H1 (cell line): ENCODE measurements at places on chromosomes 13 and 19. TPM values are rescaled to one million over a fixed set of nuclear protein-coding genes. Genes with fewer than 3 reads are reported as not detected.

DNA sequence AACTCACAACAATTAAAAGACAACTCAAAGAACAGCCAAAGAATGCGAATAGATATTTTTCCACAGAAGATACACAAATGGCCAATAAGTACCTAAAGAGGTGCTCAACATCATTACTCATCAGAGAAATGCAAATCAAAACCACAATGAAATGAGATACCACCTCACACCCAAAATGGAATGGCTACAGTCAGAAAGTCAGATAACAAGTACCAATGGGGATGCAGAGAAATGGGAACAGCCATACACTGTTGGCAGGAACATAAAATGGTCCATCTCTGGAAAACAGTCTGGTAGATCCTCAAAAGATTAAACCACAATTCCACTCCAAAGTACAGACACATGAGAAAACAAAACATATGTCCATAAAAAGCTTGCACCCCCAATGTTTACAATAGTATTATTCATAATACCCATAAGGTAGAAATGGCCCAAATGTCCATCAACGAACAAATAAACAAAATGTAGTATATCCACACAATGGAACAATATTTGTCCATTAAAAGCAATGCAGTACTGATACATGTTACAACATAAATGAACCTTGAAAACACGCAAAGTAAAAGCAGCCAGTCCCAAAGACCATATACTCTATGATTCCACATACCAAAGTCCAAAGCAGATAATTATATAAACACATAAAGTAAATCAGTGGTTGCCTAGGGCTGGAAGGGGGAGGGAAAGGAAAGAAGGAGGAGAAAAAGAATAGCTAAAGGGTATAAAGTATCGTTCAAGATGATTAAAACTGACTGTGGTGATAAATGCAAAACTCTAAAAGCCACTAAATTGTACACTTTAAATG lies 19.6 kb downstream of the USP12 start:
- peaks cover 3% of the 10 kb centered on the region; the same call in 1 of the 2 replicates for H3K36me3 ChIP-seq
- H3K4me1 ChIP-seq: no peaks in the 10 kb centered on the region

GRCh38 chr19:41403181-41403970 lies 5.8 kb downstream of the BCKDHA start:
- H3K27ac ChIP-seq: no peak overlapping the region
- H3K4me1 ChIP-seq: no peaks in the 10 kb centered on the region; the same call in 1 of the 2 replicates
- no peak overlapping the region for H3K4me3 ChIP-seq
- DNase-seq: no peak
- H3K36me3 ChIP-seq: no peaks in the 10 kb centered on the region

DNA sequence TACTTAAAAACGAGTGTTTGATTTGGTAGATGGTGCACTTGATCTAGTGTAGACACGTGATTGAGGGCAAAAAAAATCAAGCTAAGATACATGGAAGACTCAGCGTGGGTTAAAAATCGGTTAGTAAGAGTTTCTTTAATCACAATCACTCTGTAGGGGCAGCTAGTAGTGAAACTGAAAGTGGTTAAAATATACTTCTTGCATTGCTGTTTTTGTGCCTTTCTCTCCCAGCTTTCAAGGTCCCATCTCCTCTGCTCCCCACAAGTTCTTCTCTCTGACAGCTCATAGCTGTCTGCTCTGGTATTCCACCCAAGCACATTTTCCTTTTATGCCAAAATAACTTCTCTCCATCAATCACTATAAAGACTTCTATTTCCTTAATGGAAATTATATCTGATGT lies 1089.7 kb downstream of the EFNB2 start:
- no peaks in the 10 kb centered on the region for H3K4me1 ChIP-seq
- H3K27me3 ChIP-seq: no peaks in the 10 kb centered on the region
- no peak for DNase-seq
- H3K4me3 ChIP-seq: no peak overlapping the region
- no peaks in the 10 kb centered on the region for H3K36me3 ChIP-seq
- no peak overlapping the region for H3K27ac ChIP-seq

DNA sequence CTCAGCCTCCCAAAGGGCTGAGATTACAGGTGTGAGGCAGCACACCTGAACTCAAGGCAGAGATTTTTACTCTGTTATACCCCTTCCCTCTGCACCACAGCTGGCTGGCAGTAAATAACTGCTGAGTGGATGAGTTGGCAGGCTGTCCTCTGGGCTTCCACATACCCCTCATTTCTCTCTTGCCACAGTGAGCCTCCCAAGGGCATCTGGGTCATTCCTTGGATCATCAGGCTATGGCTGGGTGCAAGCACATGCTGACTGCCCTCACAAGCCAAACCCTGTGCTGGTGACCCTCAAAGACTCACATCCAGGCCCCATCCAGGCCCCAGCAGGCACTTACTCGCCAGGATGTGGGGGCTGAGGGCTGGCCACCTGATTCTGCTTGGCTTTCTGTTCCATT lies 4.2 kb downstream of the SUGP1 start:
- no peak for DNase-seq
- H3K4me3 ChIP-seq: no peak overlapping the region
- 0 out of 2 replicates have a peak, but pooled peaks cover 4% of the 10 kb centered on the region for H3K4me1 ChIP-seq
- peaks cover 35% of the 10 kb centered on the region for H3K36me3 ChIP-seq
- H3K27me3 ChIP-seq: no peaks in the 10 kb centered on the region

DNA sequence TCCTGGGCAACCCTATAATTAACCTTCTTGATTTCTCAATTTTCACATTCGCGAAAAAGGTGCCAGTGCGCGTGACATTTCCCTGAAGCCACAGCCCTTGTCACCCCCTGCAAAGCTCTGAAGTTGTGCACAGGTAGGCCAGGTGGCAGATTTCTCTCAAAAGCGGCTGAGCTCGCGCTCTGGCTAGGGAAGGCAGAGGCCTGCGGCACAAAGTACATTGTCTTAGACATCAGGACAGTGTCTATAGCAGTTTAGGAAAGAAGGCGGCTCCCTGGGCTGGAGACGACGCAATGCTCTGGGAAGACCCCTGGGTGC lies 42.9 kb upstream of the ZNF14 start:
- H3K27ac ChIP-seq: peak overlapping the region; percentile 53; the same call in 1 of the 2 replicates
- no peaks in the 10 kb centered on the region for H3K27me3 ChIP-seq
- H3K4me3 ChIP-seq: peak overlapping the region; percentile 92
- H3K4me1 ChIP-seq: no peaks in the 10 kb centered on the region
- no peaks in the 10 kb centered on the region for H3K36me3 ChIP-seq
- DNase-seq: no peak

DNA sequence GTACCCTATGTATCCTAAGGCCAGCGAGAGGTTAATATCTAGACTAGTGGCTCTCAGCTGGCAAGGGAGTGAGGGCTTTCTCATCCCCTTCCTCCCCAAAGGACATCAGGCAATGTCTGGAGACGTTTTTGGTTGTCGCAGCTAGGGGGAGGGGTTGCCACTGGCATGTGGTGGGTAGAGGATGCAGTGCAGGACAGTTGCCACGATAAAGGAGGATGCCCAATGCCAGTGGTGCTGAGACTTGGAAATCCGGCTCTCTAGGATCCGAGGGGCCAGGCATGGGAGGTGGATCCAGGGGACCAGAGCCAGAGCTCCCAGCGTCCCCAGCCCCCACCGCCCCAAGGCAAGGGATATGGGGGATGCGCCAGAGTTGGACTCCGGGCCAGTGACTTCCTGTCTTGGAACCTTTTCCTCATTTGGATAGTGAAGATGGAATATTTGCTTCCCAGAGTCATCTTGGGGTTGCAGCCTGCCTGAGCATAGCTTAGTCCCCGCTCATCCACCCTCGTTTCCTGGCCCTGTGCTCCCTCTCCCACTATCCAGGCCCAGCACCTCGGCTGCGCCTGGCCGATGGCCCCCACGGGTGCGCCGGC lies 4.9 kb downstream of the SSC5D start:
- H3K36me3 ChIP-seq: no peaks in the 10 kb centered on the region
- no peak overlapping the region for H3K27ac ChIP-seq
- H3K4me1 ChIP-seq: no peaks in the 10 kb centered on the region
- no peak for DNase-seq
- no peaks in the 10 kb centered on the region; the same call in 1 of the 2 replicates for H3K27me3 ChIP-seq
- no peak overlapping the region for H3K4me3 ChIP-seq

DNA sequence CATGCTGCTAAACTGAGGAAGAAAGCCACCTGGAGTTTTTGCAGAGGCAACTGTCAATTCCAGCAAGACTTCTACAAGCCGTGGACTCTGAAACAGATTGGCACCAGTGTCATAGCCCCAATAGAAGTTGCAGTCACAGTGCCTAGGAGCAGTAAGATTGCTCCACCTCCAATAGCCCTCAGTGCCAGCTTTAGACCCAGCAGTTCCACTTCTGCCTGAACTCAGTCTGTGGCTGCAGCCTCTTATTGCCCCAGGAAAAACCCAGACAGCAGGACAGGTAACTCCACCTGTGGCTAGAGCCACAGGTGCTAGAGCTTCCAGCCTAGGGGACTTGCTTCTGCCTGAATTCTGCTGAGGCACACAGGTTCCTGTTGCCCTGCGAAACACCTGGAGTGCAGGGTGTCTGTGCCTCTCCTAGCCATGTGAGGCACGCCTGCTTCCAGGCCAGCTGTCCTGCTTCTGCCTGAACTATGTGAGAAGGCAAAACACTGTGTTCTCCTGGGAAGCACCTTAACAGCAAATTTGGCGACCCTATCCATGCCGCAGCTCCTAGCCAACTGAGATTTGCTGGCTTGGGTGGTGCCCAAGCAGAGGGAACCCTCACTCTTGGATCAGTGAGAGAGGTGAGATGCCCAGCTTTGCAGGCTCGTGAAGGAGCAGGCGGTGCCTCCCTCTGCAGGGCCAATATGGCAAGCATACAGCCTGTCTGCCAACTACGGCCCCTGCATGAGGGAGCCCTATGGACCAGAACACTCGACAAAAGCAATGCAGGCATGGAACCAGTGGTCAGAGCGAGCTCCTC lies 607.6 kb downstream of the PCDH17 start:
- H3K36me3 ChIP-seq: no peaks in the 10 kb centered on the region
- no peak overlapping the region for H3K27ac ChIP-seq
- H3K4me3 ChIP-seq: no peak overlapping the region
- no peaks in the 10 kb centered on the region for H3K27me3 ChIP-seq

- peak overlapping the region; percentile 91 for H3K4me3 ChIP-seq
- DNase-seq: no peak
- no peak overlapping the region for H3K27ac ChIP-seq
- no peaks in the 10 kb centered on the region for H3K27me3 ChIP-seq
Measured at GRCh38 chr19:9828551-9829063, 889 bp downstream of the UBL5 start.

- DNase-seq: no peak
- H3K4me3 ChIP-seq: no peak overlapping the region; the same call in 1 of the 2 replicates
- H3K27ac ChIP-seq: no peak overlapping the region
- H3K27me3 ChIP-seq: no peaks in the 10 kb centered on the region
- H3K4me1 ChIP-seq: peaks cover 5% of the 10 kb centered on the region
Measured at GRCh38 chr13:29429286-29429900, 166.1 kb downstream of the SLC7A1 start.

KLK14 gene
- 0.40 and 1.2 TPM in 2 replicates for total RNA-seq

TTC9B gene
- total RNA-seq: not detected in 2 replicates

HSH2D gene
- total RNA-seq: 0.67 and 0.75 TPM in 2 replicates

NFIC gene
- total RNA-seq: 2.6 and 3.2 TPM in 2 replicates
